NCI-H82 (cell line): ENCODE measurements at places on chromosomes 7 and 10.
A peak's percentile ranks its signal among the peaks of the same experiment; 100 is the strongest.

- DNase-seq: peak; percentile 67
Observed at GRCh38 chr7:123748171-123748733, 551 bp downstream of the WASL start.

- no peak for DNase-seq
Observed at GRCh38 chr7:96093435-96093834, 228.5 kb downstream of the SLC25A13 start.

GRCh38 chr7:6167587-6168476 lies 104.6 kb downstream of the CYTH3 start:
- DNase-seq: no peak

GRCh38 chr7:44224974-44225565 lies 24.3 kb downstream of the YKT6 start:
- no peak for DNase-seq

DNA sequence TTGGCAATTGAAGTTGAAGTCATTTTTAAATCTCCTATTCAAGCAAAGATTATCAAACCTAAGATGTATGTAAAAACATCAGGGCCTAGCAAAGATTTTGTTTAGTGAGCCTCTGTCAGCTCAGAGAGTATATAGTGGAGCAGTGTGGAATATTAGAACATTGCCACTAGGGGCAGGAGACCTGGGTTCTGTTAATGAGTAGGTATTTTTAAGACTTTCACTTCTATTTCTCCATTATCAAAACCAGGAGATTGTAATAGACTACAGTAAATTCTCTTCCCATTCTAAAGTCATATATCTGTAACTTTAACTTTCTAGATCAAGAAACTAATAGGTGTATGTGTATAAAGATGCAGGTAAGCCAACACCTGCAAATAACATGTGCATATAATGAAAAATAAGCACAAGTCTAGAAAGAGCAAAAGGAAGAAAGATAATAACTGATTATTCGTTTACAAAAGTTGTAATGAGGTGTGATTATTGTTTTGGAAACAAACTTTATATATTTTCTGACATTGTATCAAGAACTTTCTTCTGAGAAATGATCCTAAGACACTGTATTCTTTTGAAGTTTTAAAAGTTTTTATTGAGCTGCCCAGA lies 64.4 kb downstream of the KCND2 start:
- DNase-seq: peak; percentile 38

DNA sequence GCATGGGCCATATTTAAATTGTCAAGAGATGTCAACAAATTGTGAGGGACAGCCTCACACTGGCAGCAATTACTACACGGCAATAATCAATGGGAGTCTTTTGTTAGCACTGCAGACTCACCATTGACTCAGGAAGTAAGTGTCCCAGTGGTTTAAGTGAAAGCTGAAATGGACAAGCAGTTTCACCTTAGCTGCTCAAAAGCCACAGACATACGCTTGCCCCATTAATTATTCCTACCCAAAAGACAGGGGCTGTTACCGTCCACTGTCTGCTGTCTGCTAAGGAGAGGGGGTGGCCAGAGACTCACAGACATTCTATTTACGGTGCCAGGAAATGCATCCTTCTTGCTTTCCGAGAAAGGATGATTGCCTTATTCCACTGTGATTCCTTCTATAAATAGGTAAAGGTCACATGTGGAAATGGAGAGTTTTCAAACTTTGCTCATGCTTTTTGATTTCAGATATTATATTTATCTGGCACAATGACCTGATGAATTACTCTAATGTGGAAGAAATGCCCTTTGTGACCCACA lies 309.7 kb upstream of the NFE2L3 start:
- DNase-seq: no peak
